T-helper 2 cell (primary cell): ENCODE measurements at places on chromosomes 5 and 9.

- DNase-seq, result no peak
Observed at GRCh38 chr9:138052635-138053320, 175.2 kb downstream of the CACNA1B start.

- no peak for DNase-seq
Observed at GRCh38 chr5:31153521-31153920, 40.0 kb upstream of the CDH6 start.

DNA sequence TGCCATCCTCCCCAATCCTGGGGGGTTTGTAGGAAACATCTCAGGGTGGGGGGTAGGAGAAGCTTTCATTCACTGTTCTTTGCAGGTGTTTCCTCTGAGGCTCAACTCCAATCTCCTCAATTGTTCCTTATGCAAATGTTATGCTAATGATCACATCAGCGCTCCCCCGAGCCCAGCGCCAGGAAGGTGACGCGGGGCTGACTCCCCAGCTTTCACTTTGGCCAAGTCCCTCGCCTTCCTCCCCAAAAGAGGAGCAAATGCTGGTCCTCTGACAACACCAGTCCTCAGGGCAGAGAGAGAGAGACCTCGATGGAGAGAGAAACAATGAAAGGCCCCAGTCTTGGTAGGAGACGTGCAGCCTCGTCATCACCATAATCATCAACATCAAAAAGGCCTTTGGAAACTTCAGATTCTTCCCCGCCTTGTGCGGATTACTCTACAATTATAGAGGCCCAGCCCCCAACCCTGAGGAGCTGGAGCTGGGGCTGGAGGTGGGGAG is 39.1 kb downstream of the PCDH1 start:
- no peak for DNase-seq

DNA sequence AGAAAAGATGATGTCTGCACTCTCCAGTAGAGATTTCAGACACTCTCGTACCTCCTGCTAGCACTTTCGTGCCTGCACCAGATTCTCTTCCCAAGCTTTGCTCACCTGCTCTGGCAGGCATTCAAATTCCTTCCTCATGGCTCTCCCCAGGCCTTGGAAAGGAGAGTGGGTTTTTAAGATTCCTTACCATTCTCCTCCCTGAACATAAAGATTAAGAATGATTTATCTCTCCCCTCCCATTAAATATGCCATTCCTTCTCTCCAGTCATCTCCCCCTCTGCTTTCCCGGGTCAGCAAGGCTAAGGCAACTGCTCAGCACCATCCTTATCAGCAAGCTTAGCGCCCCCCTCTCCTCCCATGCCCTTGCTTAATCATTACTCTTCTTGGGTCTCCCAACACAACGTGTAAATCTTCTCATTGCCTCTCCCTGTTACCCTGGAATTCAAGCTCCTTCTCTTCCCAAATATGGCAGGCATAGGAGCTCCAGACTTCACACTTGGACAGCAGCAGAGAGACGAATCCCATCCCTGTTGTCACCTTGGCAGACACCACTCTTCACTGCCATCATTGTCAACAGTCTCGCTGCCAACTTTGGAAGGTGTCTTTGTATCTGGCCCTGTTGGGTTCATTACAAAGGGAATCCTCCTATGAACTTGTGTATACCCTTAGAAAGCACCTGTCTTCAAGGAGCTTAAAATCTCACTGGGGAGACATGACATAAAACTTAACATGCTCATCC is 332.9 kb downstream of the SLIT3 start:
- no peak for DNase-seq

DNA sequence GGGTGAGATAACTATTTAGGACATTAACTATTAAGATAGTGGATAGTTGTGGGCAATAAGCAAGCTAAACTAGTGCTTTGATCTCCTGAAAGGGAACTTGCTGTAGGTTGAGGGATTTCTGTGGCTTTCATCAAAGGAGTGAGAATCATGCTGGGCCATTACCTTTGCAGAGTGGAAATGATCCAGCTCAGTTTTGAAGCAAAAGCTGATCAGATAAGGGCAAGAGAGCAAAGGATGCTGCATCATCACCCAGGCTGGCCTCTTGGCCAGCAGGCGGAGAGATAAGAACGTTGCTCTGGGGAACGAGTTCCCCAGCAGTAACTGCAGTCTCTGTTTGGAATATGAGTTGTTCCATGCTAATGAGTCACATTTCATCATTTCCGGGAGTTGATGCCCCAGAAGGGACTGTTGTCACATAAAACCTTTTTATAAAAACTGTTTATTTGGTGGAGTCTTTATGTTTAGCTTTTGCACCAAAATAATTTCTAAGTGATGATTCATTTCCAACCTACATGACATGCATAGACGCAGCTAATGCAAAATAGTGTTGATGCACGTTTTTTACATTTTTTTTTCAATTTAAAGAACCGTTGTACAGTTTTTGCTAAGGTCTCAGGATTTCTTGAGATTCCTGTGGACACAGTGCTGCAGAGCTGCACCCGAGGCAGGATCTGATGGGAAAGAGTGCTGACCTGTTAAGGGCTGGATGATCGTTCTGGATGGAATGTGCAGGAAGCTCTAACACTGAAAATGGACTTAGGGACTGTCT is 99.3 kb downstream of the ACTBL2 start:
- no peak for DNase-seq

DNA sequence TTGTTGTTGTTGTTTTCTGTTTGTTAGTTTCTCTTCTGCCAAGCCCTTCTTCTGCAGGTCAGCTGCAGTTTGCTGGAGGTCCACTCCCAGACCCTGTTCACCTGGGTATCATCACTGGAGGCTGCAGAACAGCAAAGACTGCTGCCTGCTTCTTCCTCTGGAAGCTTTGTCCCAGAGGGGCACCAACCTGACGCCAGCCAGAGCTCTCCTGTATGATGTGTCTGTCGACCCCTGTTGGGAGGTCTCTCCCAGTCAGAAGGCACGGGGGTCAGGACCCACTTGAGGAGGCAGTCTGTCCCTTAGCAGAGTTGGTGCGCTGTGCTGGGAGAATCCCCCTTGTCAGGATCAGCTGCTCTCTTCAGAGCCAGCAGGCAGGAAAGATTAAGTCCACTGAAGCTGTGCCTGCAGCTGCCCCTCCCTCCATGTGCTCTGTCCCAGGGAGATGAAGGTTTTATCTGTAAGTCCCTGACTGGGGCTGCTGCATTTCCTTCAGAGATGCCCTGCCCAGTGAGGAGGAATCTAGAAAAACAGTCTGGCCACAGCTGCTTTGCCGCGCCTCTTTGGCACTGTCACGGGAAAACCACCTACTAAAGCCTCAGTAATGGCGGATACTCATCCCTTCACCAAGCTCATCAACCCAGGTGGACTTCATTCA is 299.2 kb downstream of the EDIL3 start:
- DNase-seq, result no peak

- no peak for DNase-seq
Observed at GRCh38 chr5:140236891-140237598, 62.1 kb downstream of the CYSTM1 start.

DNA sequence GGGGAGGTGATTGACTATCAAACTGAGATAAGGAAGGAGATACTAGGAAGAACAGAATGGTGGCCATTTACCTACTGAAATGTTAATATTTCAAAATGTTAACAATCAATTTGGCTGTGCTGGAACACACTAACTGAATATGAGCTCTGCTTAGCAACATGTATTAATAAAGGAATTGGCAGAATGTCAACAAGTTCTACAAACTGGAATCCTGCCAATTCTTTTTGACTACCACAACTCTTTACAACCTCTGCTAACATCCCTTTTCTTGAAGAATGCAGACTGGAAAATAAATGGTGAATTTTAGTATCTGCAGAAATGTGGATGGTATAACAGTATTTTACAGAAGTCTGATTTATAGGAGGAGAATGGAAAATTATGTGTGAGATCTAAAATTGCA is 446.4 kb downstream of the ISL1 start:
- no peak for DNase-seq

DNA sequence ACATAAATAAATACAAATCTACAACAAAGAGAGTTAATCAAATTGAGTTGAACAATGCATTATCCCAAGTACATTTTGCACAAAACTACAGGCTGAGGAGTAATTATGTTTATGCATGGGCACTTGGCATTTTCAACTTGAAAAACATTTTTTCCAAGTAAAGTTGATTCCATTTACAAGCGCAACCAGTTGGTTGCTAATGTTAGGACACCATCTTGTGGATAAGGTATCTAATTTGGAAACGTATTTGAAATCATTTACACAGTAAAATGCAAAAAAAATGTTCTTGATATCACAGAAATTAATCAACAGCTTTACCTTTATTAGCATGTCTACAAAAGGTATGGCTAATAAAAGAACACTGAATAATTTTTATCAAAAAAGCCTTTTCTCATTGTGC is 18.8 kb downstream of the FTMT start:
- DNase-seq, result no peak

GRCh38 chr5:33049842-33050241 is 338.7 kb downstream of the NPR3 start:
- no peak for DNase-seq
